Astrocyte of the cerebellum (primary cell): ENCODE measurements at places on chromosomes 12 and 14.
A peak's percentile ranks its signal among the peaks of the same experiment; 100 is the strongest.

- no peak for DNase-seq
These were observed 46.5 kb upstream of the PTCSC3 start for GRCh38 chr14:36222952-36223468.

GRCh38 chr14:70473825-70474224 lies 21.9 kb downstream of the ADAM21 start:
- DNase-seq, result no peak

DNA sequence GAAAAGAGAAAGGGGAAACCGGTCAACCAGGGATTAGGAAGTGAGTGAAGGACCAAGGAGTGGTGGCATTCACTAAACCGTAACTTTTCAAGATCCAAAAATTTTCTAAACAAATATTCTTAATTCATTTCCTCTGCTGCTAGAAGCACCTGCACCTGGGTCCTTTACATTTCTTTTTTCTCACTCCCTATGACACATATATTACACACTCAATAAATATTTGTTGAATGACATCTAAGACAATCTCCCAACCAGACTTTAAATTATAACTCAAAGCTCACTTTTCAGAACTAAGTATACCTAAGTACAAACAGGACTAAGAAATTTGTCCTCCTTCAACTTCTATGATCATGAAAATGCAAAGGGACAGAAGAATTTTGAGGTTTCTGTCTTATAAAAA lies 11.1 kb downstream of the TTC5 start:
- DNase-seq, result no peak

- DNase-seq, result no peak
These were observed 9.7 kb downstream of the MLEC start for GRCh38 chr12:120696626-120697025.

DNA sequence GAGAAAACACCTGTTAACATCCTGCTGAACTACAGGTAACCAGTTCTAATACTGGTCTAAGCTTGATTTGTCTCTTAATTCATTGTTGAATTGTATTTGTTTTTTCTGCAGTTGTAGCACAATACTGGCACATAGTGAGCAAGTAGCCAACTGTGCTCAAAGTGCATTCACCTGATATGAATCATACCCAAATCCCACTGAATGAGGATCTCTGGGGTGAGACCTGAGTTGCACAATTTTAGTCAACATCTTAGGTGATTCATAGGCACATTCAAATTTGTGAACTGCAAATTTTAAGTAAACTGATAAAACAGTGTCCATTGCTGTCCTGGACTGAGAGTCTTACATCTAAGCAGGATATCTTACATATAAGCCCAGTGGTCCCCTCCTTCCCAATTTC lies 12.8 kb downstream of the KCNC2 start:
- no peak for DNase-seq

DNA sequence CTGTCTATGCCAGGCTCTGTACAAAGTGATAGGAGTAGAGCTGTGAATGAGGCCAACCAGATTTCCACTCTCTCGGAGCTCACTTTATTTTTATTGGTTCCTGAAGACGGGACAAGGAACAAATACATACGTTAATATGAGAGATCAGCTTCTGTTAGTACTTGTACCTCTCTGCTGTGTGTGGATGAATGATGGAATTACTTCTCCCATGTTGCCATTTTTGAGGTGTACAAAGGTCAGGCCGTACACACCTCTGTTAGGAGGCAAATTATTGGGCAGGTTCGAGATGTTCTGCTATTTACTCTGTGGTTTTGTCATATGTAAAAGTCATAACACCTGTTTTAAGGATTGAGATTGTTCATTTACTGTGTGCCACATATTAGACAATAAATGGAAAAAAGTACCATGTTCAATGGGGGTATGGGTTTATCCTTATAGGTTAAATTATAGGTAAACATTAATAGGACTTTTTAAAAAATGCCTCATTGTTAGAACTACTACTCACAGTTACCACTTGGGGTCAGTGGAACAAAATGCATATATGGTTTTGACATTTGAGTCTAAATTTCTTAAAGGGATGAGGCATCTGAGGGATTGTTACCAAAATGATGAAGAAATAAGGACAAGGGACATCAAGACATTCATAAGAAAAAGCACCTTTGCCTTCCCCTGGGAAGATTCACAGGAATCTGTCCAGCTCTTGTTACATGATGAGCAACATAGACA lies 26.9 kb downstream of the WBP11 start:
- no peak for DNase-seq

GRCh38 chr14:105146976-105147635 lies 21.5 kb downstream of the JAG2 start:
- DNase-seq, result no peak

DNA sequence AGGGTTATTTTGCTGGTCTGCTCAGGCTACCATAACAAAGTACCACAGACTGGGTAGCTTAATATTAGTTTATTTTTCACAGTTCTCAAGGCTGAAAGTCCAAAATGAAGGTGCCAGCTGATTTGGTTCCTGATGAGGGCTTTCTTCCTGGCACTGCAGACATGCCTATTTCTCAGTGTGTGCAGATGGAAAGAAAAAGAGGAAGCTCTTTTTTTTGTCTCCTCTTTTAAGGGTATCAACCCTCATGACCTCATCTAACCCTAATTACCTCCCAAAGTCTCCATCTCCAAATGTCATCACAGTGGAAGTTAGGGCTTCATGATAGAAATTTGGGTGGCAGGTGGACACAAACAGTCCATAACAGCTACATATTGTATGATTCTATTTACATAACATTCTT lies 25.0 kb upstream of the POLR3B start:
- no peak for DNase-seq

DNA sequence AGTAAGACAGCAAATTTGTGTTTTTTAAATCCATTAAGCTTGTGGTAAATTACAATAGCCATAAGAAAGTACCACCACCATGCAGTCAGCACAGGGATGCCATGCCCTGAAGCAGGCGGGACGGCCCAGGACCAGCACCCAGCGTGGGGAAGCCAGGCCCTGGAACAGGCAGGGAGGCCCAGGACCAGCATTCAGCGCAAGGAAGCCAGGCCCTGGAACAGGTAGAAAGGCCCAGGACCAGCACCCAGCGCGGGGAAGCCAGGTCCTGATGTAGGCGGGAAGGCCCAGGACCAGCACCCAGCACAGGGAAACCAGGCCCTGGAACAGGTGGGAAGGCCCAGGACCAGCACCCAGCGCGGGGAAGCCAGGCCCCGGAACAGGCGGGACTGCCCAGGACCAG lies 13.2 kb downstream of the CHFR start:
- DNase-seq, result no peak

GRCh38 chr12:92502417-92503028 lies 200.3 kb upstream of the PLEKHG7 start:
- DNase-seq, result no peak

DNA sequence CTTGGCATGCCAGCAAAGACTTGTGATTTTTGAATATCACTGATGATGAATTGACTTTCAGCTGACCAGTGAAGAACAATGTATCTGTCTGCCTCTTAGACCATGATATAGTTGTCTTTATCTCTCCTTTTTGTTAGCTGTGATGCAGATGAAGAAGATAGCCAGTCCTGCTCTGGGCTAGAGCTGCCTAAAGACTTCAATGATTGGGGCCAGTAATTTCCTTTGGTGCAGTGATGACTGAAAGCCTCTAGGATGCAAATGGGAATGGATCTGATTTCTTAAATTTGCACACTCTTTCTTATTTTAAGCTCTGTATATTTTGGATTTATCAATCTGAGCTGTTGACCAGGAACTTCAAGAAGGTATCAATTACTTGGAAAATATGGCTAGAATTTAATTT lies at the start of gene TAS2R9:
Gene TAS2R9, minus strand, starts transcription at position 101 of the 400 bp plus-strand sequence. Its CDS starts 93 bp downstream, at position 8.
- no peak for DNase-seq

- DNase-seq, result no peak
These were observed 35.0 kb upstream of the SLC24A4 start for GRCh38 chr14:92287987-92288386.

DNA sequence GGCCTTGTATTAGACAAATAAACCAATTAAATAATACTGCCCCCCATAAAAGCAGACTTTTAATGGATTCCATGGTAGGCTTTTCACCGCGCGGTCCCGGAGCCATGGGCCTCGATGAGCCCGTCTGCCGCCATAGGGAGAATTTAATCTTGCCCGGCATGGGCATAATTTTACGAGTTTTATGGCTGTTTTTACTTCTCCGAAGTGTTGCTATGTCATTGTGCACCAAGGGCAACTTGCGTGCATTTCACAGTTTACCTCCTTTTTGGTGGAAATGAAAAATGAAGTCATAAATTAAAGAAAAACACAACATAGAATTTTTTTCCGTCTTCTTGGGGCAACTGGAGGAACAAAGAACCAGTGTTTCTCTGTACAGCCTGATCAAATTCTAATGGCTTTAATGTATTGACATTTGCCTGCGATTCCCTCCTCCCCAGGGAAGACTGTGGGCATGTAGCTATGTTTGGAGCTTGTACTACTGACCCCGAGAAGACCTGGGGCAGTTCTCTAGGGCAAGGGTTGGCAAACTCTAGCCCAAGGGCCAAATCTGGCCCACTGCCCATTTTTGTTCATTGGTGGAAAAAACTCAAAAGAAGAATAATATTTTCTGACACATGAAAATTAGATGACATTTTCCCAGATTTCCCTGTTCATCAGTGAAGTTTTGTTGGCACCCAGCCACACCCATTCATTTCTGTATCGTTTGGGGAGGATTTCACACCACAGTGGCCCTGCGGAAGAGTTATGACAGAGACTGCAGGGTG lies 142.7 kb downstream of the CHST11 start:
- DNase-seq, result no peak

DNA sequence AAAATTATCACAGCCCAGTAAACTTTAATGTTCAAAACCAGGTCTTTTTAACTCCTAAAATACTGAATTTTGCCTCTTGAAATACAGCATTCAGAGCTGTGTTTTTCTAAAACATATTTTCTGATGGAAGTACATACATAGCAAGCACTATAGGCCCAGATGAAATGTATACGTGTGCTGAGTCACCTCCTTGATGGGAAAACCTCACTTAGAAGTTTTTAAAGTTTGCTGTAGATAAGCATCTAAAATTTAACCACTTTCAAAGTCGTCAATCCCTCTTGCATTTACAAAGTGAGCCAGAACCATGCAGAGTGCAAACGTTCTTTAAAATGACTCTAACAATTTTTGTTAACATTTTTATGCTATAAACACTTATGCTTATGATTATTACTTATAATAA lies 618.8 kb downstream of the RPS29 start:
- no peak for DNase-seq

DNA sequence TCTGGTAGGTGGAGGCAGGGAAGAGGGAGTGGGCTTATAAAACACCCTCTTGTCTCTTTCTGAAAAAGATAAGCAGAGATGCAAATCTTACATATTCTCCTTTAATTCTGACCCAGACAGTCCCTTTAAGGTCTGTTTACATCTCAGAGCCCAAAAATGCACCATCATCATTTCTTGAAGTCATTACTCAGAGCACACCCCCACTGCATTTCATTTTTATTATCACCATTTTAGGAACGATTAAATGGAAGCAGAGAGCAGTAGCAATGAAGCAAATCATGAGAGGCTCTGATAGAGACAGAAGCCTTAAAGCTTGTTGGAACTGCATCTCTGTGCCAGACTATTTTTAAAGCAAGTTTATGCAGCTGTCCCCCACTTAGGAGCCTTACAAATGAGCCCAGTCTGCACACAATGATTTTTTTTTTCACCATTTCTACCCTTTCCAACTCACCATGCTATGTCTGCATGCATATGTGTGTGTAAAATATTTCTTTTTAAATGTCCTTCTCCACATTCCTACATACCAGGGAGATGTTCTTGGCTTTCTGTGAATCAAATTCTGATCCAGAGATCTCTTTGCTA lies 311.0 kb downstream of the GRIN2B start:
- DNase-seq, result no peak

DNA sequence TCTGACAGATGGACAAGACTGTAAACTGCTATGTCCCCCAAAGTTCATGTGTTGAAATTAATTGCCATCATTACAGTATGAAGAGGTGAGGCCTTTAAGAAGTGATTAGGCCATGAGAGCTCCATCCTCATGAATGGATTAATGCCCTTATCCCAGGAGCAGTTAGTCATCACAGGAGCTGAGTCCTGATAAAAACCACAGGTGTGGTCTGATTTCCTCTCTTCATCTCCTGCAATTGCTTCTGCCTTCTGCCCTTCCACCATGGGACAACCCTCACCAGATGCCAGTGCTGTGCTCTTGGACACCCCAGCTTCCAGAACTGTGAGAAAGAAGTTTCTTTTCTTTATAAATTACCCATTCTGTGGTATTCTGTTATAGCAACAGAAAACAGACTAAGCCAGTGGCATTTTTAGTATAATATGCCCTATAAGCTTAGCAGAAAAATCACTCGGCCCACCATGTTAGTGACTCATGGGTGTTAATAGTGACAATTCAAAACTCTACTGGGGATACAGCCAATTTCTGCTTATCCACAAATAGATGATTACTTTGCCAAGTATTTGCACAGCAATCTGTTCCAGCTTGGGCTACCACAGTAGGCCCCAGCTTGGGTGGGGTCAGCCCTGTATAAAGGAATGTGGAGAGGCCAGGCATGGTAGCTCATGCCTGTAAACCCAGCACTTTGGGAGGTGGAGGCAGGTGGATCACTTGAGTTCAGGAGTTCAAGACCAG lies 129.0 kb upstream of the BCL2L14 start:
- DNase-seq, result peak; percentile 93

- no peak for DNase-seq
These were observed 6.1 kb downstream of the HNF1A start for GRCh38 chr12:120984351-120984898.

GRCh38 chr12:131461096-131461495 lies 249.8 kb upstream of the SFSWAP start:
- no peak for DNase-seq

- no peak for DNase-seq
These were observed 364.2 kb upstream of the TMPO start for GRCh38 chr12:98151105-98151590.

DNA sequence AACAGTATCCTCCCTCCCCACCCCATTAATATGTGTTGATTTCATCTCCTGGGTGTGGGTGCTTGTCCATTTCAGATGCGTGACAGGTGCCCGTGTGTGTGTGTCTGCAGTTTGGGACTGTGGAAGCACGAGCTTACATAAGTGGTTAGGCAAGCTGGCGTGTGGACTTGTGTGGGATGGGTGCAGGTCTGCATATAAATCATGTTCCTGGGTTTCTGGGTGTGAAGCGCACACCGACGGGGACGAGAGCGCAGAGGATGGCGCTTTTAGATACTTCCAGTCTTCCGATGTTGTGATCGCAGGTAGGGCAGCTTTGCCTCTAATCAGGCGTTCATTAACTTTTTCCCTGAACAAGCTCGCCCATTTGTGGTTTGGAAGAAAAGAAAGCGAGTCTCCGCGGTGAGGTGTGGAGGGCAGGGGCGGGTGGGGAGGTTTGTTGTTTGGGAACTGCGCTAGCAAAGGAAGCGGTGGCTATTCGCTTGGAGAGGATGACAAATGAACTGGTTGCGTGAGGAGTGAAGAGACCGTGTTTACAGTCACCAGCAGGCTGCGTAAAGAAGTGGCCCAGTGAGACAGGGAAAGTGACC lies 865 bp downstream of the RGS6 start:
- DNase-seq, result no peak
